ENCODE measurements at places on chromosomes 13 and 19.

DNA sequence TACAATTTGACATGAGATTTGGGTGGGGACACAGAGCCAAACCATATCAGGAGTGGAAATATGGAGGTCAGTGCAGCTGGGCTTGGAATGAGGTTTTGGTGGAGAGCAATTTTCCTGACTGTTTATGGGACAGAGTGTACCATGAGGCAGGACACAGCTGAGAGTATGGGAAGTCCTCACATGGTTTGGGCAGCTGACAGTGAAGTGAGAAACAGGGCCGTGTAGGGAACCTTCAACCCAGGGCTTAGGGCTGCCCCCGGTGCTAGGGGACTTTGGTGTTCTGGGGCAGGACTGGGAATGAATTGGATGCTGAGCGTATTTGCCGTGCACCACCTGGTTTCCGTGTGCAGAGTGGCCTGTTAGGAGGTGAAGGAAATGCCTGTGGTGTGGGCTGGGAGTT lies 6.1 kb downstream of the ZNF548 start:
- no peak for DNase-seq

- DNase-seq = peak; percentile 76
These were observed 20.6 kb downstream of the FFAR2 start for GRCh38 chr19:35468637-35469036.

DNA sequence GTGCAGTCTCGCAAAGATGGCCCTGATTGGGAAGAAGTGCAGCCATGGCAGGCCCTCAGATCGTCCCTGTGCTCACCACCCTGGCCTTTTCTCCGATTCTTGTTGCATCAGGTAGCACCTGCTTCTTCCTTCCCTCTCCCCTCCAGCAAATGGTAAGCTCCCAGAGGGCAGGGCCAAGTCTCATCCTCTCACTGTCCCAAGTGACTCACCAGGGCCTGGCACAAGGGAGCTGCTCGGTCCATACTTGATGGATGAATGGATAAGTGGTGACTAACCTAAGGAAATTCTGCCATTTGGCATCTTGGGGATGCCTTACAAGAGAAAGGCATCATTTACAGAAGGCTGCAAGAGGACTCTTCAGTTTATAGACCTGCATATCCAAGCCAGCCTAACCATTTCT lies 84.9 kb downstream of the ZIC5 start:
- DNase-seq = no peak

DNA sequence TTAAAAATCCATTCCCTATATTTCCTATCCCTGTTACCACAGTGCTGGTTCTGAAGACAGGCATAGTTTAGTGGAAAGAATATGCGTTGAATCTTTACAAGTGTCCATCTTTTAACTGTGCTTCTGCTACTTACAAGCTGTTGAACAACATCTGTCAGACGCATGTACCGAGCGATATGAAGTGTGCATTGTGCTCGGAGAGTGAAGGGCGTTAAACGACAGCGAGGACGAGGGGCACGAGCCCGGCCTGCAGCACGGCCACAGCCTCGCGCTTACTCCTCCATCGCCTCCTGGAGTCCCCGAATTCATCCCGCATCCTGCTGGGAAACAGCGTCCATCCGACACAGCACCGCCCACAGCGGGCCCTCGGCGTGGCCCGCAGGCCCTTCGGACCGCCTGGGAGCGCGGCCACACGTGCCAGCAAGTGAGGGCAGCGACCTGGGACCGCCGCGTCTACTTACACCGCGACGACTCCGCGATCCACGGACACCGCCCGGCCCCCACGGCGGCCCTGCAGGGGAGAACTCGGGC lies 514 bp downstream of the PCID2 start:
- DNase-seq = no peak

- no peak for DNase-seq
These were observed 29.2 kb downstream of the PHF11 start for GRCh38 chr13:49524740-49525501.

- peak; percentile 39 for DNase-seq
These were observed 1651.9 kb upstream of the MIR17HG start for GRCh38 chr13:89695343-89696257.

- no peak for DNase-seq
These were observed 17.7 kb upstream of the PTPRS start for GRCh38 chr19:5358173-5358800.

DNA sequence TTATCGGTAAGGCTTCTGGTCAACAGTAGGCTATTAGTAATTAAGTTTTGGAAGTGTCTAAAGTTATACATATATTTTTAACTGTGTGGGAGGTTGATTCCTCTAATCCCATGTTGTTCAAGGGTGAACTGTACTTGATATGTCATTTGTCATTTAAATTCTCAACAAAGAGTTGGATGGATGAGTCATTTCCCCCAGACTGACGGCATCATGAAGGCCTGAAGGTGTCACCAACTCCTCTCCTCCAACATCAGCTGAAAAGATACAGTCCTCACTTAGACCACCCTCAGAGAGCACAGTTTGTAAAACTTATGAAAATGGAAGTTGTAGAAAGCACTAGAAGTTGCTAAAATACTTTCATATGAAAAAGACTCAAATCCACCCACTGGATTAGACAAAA lies 48.8 kb downstream of the DCLK1 start:
- DNase-seq = no peak

DNA sequence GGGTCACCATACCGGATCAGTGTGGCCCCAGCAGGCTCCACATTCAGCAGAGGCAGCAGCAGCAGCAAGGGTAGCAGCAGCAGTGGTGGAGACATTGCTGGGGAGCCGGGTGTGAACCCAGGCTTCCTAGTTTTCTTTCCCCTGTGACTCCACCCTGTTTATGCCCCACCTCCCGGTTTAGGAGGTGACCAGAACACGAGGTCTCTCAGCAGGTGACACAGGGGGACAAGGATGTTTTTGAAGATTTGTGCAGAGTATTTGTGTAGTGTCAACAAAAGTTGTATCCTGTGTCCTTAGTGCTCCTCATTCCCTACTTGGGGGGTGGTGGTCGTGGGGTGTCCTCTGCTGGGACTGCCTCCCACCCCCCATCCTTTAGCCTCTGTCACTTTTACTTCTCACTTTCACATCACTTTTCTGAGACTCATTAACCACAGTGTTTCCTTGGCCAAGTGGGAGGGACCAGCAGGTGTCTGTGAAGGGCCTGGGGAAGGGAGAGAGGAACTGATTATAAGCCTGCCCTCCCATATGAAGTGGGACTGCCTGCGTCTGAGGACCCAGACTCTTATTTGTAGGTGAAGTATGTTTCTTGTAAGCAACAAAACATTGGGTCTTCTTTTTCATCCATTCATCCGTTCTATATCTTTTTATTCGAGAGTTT lies 15.6 kb upstream of the KCNC3 start:
- DNase-seq = peak; percentile 90

- no peak for DNase-seq
These were observed 491.0 kb downstream of the FGF9 start for GRCh38 chr13:22161871-22162270.

DNA sequence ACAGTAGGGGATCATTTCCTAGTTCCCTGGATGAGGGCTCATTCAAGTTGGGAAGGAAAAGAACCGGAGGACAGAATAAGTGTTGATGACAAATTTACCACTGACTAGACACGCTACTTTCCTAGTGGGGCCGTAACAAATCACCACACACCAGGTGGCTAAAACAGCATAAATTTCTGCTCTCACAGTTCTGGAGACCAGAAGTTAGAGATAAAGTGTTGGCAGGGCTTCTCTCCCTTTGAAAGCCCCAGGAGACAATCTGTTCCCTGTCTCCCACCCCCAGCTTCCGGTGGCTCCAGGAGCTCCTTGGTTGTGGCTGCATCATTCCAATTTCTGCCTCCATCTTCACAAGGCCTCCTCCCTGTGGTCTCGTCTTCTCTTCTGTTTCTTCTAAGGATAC lies 65.4 kb upstream of the ARGLU1 start:
- no peak for DNase-seq

DNA sequence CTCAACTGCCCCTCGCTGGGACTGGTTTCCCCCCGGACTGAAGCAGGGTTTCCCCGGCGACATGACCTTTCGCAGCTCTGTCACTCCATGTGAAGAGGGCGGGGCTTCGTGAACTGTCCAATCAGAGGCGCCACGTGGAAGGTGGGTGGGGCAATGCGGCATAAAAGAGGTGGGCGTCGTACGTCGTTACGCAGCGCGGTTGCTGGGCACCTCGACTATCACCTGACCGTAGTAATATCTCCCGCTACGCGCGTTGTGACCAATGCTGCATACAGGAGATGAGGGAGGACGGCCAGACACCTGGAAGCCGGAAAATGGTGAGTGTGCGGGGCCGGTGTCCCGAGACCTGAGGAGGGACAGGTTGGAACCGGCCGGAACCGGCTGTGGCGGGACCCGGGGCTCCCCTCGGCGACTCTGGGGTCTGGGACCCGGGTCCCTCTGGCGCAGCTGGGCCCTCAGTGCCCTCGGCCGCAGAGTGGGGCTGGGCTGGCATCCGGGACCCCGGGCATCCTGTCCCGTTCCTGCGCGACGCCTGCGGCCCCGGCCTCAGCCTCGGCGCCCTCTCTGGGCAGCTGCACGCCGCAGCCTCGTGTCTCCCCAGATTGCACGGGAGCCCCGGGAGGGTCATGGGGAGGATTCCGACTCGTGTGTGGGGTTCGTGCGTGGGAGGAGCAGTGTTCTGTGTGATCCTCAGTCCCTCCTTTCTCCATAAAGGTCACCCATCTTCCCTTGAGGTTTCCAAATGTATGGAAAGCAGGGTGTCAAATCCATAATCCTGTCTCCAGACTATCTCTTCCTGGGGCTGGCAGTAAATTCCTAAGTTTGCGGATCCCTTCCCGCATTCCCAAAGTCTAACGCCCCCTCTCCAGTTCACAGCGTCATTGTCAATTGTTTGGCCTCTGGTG lies 32.2 kb downstream of the ZNF136 start:
- DNase-seq = no peak

DNA sequence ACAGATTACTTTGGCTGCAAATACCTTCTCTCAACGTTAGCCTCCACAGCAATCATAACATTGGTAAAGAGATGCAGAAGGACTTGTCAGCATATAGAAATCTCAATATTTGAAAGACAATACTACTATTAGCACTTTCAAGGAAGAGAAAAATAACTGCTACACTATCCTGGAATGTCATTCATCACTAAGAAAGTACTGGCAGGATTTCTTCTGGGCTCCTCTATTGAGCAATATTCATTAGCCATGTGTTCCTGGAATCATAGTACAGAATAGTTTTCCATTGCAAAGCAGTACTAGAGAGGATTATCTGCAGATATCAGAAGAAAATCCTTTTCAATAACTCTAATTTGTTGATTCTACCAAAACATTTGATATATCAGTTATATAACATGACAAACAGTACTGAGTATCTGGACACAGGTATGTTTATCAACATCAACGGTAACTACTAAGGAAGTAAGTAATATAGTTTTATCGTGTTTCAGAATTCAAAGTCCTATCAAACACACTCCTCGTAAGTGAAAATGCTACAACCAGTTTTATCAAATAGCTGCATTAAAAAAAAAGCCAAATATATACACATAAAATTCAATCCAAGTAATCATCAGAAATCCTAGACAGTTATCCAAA lies 27.3 kb downstream of the INTS6 start:
- DNase-seq = no peak

GRCh38 chr13:42106998-42107397 lies 58.5 kb downstream of the DGKH start:
- no peak for DNase-seq

DNA sequence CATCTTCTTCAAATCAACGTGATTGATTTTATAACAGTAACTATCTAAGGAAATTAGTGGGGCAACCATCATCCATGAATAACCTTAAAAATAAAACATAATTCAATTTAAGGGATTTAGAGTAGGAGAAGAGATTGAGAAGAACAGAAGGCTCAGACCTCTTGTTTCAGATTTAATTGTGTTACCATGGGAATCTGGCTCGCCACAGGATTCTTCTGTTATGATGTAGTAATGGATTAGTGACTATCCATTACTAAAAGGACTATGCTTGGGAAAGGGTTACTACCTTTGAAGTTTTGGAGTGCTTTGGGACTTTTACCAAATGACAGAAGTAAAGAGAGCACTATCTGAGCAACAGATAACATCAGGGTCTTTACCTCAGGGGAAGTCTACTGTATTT lies 13.2 kb downstream of the FREM2 start:
- no peak for DNase-seq

Data from OCI-LY7 (cell line).